ENCODE measurements at places on chromosomes 4 and X.

DNA sequence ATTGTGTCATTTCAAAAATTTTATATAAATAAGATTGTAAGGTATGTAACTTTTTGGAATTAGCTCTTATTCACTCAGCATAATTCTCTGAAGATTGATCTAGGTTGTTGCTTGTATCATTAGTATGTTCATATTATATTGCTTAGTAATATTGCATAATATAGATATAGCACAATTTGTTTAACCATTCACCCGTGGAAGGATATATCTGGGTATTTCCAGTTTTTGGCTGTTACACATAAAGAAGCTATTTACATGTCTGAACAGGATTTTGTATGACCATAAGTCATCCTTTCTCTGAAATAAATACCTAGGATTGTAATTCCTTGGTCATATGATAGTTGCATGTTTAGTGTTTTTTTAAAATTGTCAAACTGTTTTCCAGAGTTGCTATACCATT is 82.5 kb downstream of the CPEB2 start:
- no peak for DNase-seq

- no peak for DNase-seq
Measured at GRCh38 chrX:28854637-28855036, 267.4 kb downstream of the IL1RAPL1 start.

- DNase-seq, result no peak
Measured at GRCh38 chr4:77159806-77160205, 2.8 kb downstream of the CCNG2 start.

DNA sequence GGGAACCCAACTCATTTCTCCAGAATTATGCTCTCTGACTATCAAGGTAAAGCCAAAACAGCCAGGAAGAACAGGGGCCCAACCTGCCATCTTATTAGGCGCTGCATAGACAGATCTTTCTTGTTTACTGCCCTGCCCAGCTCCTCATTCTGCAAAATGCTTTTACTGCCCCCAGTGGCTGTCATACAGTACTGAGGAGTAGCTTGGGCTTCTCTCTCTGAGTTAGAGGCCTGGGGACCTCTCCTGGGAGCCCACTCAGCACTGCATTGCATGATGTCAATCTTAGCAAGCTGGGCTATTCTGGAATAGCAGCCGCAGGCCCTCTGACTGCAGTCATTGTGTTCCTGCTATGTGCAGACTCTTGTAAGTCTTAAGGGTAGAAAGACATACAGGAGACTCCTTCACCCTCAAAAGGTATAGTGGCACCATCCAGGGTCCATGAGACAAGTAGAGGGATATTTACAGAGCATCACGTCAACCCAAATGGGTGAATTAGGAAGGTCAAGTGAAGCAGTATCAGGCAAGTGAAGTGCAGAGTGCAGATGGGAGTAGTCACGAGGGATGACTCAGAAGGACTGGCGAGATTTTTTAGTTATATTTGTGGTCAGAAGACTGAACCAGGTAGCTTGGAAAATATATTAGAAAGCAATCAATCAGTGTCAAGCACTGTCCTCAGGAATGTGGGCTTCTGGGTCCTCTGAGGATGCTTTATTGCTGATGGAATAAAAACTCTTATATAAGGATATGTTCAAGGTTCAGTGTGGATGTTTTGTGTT is 294.1 kb upstream of the SFRP2 start:
- DNase-seq, result no peak

GRCh38 chr4:56743550-56743949 is 62.5 kb upstream of the HOPX start:
- DNase-seq, result no peak

- no peak for DNase-seq
Measured at GRCh38 chr4:168480931-168481611, 779 bp upstream of the DDX60L start.

GRCh38 chr4:168380290-168380689 is 61.7 kb upstream of the DDX60 start:
- no peak for DNase-seq

DNA sequence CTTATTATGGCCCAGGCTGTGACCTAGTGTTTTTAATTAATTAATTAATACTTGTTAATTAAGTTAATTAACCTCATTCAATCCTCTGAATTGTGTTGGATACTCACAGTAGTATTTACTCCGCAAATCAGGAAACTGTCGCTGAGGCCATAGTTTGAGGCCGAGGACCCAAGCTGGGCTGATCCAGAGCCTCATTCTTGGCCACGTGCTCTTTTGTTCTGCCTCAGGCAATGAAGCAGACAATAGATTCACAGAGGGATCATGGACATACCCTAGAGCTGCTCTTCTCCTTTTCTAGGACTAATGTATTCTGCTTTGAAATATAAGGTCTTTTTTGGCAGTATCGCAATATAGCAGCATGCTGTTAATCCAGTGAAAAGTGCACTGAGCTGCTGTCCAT is 24.0 kb upstream of the SNCA start:
- no peak for DNase-seq

DNA sequence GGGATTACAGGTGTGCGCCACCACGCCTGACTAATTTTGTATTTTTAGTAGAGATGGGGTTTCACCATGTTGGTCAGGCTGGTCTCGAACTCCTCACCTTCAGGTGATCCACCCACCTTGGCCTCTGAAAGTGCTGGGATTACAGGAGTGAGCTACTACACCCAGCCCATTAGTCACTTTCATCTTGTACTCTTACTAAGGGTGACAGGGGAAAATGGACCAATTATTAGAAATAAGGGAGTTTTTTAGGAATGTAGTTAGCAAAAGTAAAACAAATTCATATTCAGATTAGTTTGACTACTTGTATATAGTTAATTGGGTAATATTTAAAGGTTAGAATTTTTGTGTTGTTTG is 26.1 kb downstream of the SMARCA5 start:
- DNase-seq, result no peak

- no peak for DNase-seq
Measured at GRCh38 chrX:41064018-41064417, 21.2 kb upstream of the USP9X start.

GRCh38 chr4:17981063-17981462 is 40.5 kb downstream of the LCORL start:
- DNase-seq, result no peak

DNA sequence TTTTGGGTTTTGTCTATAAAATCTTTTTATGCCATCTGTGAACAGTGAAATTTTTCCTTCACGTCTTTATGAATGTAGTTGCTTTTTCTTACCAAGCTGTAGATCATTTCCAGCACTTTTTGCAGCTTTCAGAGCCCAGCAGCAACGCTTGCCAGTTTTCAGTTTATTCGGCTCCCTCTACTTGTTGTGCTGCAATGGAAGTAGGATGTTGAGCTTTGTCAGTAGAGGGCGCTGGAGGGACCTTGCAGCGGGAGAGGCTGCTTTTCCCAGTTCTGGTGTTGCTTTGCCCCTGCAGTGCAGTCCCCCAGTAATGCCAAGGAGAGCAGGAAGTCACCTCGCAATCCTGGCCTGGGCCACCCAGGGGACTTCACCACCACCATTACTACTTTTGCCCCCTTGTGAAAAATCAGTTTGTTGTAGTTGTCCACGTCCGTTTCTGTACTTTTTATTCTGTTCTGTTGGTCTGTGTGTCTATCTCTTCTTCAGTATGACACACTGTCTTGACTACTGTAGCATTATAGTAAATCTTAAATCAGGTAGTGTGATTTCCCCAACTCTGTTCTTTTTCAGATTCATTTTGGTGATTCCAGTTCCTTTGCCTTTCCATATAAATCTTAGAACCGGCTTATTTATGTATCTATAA is 21.8 kb downstream of the CMC4 start:
- no peak for DNase-seq

DNA sequence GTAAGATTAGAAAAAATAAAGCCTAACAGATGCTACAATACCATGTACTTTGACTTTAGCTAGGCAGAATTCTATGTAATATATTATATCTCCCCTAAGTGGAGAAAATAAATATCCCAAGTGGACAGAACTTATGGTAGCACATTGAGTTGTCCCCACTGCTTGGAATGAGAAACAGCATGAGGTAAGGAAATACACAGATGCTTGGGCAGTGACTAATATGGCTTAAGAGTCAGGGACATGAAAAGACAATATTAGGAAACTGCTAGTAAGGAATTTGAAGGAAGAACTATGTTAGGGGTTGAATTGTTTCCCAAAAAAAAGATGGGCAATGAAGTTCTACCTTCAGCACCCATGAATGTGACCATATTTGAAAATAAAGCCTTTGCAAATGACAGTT is 2265.1 kb downstream of the PCDH7 start:
- DNase-seq, result no peak

GRCh38 chr4:177975315-177975987 is 533.2 kb upstream of the AGA start:
- DNase-seq, result no peak

DNA sequence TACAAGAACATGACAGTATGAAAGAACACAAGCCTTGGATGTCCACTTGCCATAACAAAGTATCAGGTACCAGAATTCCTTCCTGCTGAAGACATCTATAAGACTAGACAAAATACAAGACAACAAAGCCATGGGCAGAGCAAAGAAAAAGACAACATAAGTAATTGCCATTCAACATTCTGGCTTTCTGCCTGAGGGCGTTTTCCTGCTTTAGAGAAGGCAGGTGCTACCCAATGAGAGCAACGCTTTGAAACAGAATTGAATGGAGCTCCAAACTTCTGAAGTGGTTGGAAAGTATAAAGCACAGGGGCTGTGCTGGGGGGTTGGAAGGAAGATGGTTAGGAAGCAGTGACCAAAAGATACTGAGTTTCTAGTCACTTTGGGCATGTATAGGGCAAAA is 30.1 kb downstream of the PDE5A start:
- DNase-seq, result no peak

DNA sequence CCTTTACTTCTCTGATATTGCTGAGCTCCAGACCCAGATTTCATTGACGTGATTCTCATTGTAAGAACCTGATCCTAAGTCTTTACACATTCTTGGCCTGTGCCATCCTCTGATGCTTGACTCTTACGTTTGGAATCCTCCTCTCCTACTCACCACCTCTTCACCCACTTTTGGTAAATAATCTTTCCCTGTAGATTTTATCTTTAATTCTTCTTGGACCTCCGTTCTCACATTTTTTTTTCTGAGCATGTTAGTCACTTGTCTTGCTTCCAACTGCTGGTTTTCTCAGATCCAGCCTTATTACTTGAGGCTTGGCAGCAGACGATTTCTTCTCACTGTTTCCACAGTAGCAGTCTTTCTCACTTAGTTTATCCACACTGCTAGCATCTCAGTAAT is 12.4 kb upstream of the SH3RF1 start:
- DNase-seq, result no peak

DNA sequence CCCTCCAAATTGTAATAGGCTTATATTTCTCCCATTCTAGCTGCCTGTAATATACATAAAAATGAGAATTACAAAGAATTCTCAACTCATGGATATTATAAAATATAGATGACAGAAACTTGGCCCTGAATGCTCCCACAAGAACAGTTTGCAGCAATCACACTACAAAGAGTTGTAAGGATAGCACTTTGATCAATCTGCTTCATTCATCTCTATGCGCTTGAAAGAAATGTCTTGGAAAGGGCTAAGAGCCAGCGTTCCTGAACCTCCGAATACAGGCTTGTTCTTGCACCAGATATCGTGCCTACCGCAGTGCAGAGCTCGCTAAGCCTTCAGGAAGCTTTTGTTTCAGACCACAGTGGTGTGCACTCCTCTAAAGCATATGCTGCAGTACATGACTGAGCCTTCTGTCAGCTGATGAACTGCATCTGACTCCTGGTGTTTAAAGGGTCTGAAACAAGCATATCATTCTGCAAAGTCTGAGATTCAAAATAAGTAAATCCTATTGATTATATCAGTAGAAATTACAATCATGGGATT is 417.6 kb upstream of the ZFP42 start:
- DNase-seq, result no peak

DNA sequence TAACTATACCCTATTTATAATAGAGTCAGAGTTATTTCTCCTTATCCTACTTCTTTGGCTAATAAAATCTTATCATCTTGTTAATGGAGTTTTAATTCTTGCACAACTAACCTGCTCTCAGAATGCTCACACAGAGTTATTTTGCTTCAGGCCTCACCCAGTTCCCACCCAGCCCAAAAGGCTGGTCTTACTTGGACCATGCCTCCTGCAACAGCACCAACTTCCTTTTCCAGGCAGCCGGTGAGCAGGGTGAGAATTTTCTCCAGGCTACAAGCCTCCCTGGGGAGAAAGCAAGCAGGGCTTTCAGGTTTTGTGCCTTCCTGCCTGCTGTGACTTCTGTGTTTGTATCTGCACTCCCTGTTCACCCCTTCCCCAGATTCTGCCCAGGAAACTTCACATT is 29.1 kb upstream of the BANK1 start:
- DNase-seq, result no peak

- no peak for DNase-seq
Measured at GRCh38 chr4:137946453-137947174, 295.5 kb downstream of the SLC7A11 start.

DNA sequence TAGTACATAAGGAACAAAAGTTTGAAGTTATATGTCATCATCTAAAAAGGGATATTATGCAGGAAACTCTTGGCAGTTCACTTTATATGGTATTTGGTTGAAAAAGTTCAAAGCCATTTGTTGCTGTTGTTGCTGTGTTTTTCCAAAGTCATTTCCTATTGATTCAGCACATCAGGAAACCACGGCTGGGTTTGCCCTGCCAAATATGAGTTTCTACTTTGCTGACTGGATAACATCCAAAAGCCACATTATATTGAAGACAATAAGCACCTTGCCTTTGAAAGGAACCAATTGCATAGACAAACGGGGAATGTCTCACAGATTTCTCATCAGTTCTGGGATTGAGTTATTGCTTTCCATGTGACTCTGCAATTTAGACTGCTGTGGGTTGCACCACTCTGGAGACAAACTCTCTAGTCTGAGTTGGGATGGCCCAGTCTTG is 206.1 kb downstream of the SLC39A8 start:
- no peak for DNase-seq

DNA sequence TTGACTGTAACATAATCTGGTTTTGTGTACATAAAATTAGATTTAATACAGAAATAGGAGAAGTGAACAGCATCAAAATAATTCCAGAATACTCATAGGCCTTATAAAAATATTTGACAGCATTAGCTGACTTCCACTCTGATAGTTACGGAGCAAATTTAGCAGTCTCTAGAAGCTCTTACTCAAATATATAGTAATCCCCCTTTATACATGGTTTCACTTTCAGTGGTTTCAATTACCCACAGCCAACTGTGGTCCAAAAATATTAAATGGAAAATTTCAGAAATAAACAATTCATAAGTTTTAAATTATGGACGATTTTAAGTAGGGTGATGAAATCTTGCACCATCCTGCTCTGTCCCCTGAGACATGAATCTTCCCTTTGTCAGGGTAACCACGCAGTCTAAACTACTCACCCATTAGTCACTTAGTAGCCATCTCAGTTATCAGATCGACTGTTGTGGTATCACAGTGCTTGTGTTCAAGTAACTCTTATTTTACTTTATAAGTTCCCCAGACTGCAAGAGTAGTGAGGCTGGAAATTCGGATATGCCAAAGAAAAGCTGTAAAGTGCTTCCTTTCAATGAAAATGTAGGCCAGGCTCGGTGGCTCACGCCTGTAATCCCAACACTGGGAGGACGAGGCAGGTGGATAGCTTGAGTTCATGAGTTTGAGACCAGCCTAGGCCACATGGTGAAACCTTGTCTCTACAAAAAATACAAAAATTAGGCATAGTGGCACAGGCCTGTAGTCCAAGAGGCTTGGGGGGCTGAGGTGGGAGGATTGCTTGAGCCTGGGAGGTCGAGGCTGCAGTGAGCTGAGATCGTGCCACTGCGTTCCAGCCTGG is 17.2 kb upstream of the RTL9 start:
- no peak for DNase-seq

GRCh38 chr4:139762720-139763119 is 97.1 kb downstream of the MGST2 start:
- no peak for DNase-seq
